ENCODE measurements at places on chromosomes 13 and 19.

DNA sequence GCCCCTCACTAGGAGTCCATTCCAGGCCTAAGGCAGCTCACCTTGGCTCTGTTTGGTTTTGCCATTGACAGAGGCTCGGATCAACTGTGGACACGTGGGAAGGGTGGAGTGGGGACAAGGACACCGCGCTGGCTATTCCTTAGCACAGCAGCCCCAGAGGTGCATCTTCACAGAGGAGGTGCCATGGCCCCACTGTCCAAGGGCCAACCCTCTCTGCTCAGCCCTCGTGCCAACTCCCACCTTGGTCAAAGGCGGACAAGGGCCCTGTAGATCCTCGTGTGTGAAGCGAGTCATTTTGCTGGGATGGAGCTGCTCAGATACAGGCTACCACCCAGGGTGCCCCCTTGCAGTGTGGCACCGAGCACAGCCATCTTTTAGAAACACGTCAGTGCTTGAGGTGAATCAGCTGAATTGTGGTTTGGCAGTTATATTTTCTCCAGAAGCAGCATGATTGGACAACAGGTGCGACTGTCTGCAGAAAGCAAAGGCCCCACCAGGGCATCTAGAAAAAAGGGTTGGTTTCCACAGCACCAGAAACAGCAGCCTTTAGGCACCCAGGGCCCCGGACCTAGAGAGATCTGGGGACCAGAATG is 192.1 kb upstream of the GPR12 start:
- no peak for DNase-seq

- DNase-seq = no peak
Observed at GRCh38 chr19:45507872-45508416, 665 bp downstream of the VASP start.

- DNase-seq = no peak
Observed at GRCh38 chr19:51539821-51540366, 8.4 kb upstream of the SIGLEC6 start.

DNA sequence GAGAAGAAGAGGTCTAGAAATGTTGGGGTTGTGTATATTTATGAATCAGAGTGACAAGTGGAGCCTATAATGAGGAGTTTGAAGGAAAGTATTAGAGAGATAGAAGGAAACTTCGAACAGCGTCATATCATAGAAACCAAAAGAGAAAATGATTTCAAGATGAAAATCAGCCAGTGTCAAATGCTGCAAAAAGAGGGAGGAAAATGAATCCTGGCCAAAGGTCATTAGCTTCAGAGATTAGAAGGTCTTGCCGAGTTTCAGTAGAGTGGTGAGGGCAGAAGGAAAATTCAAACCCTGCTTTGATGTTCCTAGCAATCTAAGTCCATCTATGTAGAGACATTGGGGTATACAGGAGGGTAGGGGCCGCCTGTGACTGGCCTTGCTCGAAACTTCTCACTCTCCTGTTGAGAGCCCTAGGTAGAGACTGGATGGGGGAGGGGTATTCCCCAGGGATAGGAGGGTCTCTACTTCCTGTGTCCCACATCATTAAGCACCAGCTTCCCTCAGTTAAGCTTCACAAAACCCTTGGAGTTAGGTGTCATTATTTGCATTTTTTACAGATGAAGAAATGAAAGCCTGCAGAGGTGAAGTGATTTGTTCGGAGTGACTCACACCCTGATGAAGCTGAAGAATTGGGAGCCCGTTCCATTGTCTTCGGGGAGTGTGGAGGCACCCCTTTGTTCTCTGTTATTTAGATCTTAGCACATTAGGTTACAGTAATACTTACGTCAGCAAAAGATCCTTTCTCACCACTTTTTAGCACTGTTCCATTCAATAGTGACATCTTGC is 62.8 kb downstream of the FGF9 start:
- DNase-seq = no peak

GRCh38 chr13:47092202-47092601 is 195.3 kb upstream of the HTR2A start:
- DNase-seq = no peak

GRCh38 chr13:20869540-20869939 is 33.0 kb downstream of the XPO4 start:
- DNase-seq = no peak

Measured in stimulated activated CD8-positive, alpha-beta memory T cell treated with anti-CD3 and anti-CD28 coated beads, Interleukin-15, amount 100 ng/mL, for 24 hours (primary cell).